ENCODE measurements at places on chromosomes 6 and 20.
A peak's percentile ranks its signal among the peaks of the same experiment; 100 is the strongest.

GRCh38 chr6:152271776-152272464 lies 365.2 kb downstream of the SYNE1 start:
- no peak for DNase-seq

- no peak for DNase-seq
Observed at GRCh38 chr6:99393366-99393697, 663 bp downstream of the COQ3 start.

GRCh38 chr6:5876076-5876475 lies 130.6 kb downstream of the NRN1 start:
- no peak for DNase-seq

- peak; percentile 48 for DNase-seq
Observed at GRCh38 chr6:144710207-144710606, 425.1 kb downstream of the UTRN start.

- no peak for DNase-seq
Observed at GRCh38 chr6:111625461-111626391, 20.0 kb upstream of the TRAF3IP2 start.

DNA sequence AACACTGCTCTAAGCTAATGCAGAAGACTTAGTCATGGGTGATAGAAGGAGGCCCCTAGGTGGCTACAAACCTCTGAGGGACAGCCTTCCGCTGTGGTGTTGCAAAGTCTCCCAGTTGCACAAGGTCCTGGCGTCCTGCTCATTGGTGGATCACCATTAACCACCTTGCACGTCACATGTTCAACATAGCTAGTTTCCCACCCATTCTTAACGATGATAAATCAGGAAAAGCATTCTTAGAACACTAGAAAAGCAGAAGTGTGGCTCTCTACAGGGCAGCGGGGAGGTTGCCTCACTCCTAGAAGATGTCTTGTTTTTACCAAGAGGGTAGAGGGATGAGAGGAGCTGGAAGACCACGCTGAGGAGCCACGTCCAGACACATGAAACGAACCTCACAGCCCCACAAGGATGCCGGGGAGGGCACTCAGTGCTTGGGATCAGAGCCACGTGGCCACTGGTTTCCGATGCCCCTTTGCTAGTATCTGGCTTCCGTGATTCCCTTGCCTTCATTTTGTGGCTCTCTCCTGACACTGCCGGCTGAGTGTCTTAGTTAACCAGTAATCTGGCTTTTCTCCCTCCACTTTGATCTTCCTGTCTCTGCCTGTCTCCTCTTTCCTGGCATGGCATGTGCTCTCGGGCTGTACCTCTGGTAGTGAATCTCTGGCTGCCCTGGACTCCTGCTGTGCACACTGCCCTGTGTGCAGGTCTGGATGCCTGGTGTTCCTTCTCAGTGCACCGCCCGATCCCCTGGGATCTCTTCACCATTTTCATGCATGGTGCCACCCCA lies 91.4 kb upstream of the NEDD9 start:
- no peak for DNase-seq

- no peak for DNase-seq
Observed at GRCh38 chr6:100881707-100882040, 545 bp upstream of the ASCC3 start.

DNA sequence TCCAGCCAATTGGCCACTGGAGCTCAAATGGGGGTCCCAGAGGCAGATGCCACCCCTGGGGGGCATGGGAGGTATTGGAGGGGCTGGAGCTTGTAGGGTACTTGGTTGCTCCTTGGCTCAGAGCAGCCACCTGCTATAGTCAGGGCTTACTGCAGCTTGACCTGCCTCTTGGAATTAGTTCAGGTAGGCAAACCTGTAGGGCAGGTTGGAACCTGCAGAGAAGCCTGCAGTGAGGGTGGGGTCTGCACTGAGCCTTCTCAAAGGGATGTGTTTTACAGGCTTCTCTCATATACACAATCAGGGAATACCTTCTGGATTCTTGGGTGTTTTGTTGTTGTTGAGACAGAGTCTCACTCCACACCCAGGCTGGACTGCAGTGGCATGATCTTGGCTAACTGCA lies 94.2 kb upstream of the MYL9 start:
- DNase-seq = no peak

- peak; percentile 18 for DNase-seq
Observed at GRCh38 chr6:69735027-69735426, 61.8 kb downstream of the LMBRD1 start.

GRCh38 chr20:24996449-24997377 lies 4.2 kb upstream of the APMAP start:
- DNase-seq = no peak

DNA sequence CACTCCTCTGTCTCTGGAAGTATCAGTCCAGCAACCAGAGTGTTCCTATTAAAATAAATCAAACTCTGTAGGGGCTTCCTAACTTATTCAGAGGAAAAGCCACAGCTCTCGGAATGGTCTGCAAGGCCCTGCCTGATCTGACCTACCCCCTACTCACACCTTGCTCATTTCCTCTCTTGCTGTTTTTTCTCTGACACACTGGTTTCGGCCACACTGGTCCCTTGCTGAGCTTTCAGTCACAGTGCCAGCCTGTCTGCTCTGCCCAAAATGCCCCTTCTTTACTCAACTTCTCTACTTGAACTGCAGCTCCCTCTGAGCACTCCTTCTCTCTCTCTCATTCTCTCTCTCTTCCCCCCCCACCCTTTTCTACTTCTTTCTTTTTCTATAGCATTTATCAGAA lies 430.2 kb downstream of the UTRN start:
- no peak for DNase-seq

GRCh38 chr6:129124347-129124746 lies 241.4 kb downstream of the LAMA2 start:
- DNase-seq = no peak

- no peak for DNase-seq
Observed at GRCh38 chr6:149452037-149452939, 32.5 kb downstream of the ZC3H12D start.

DNA sequence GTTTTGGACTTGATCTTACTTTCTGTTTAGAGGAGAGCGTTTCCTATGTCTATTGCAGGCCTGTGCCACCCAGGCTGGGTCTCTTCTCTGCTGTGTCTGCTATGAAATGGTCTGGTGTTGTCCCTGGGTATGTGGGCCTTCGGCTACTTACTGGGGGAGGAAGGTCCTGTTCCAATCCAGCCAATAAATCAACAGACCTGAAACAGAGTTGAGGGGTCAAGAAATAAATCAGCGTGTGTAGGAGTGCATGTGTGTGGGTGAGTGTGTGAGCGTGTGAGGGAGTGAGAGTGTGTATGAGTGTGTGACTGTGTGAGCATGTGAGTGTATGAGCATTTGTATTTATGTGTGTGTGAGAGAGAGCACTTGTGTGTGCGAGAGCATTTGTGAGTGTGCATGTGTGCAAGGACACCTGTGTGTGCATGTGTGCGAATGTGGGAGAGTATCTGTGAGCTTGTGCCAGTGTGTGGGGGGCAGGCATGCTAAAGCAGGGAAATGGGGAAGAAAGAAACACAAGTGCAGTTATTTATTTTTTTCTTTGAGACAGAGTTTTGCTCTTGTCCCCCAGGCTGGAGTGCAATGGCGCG lies 86.3 kb upstream of the PMEPA1 start:
- no peak for DNase-seq

- DNase-seq = no peak
Observed at GRCh38 chr6:124010574-124010973, 206.9 kb downstream of the NKAIN2 start.

DNA sequence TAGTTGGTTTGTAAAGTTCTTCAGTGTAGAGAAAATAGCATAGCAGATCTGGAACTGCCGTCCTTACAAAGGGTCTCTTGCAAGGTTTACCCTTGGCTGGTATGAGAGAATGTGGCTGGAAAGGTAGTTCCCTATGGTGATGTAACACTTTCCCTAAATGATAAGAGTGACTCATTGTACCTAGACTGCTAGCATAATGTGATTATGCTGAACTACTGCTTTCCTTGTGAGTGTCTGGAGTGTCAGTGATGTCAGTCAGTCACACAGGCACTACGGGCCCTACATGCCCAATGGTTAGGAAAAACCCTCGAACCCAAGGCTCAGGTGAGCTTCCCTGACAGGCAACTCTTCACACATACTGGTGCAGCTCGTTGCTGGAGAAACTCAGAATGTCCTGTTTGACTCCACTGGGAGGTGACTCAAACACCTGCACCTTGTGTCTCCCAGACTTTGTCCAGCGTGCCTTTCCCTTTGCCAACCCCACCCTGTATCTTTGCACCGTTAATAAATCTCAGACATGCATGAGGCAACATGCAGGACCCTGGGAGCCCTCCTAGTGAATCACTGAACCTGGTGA lies 28.4 kb upstream of the LY86 start:
- DNase-seq = no peak

DNA sequence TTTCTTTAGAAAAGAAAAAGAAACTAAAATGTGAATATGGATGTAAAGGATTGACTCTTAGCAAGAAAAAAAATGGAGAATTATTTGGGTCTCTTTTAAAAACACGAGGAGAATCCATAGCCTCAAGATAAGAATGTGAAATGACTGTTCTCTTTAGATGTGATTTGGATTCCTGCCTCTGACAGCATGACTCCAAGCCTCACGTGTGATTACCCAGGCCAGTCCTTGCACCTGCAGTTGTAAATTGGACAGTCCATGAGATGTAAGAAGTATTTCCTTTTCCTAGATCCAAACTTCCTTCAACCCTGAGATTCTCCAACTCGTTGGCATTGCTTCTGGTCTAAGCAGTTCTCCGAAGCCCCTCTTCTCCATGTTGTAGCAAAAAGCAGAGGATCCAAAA lies 31.9 kb downstream of the SLC2A12 start:
- DNase-seq = no peak

DNA sequence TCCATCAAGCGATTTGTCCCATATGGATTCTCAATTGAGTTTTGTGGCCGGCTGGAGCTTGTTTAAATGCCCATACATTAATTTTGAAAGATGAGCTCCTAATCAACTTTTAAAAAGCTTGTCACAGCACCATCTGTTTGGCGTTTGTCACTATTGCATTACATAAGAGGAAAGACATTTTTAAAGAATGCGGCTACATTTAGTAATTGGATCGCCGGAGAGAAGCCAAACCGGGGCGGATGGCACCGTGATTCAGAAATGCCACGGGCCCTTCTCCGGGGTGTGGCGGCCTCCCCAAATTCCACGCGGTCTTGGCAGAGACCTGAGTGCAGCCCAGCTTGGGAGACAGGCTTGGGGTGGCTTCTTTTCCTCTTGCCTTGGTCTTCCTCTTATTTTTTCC lies 67.7 kb upstream of the ZNFX1 start:
- no peak for DNase-seq

DNA sequence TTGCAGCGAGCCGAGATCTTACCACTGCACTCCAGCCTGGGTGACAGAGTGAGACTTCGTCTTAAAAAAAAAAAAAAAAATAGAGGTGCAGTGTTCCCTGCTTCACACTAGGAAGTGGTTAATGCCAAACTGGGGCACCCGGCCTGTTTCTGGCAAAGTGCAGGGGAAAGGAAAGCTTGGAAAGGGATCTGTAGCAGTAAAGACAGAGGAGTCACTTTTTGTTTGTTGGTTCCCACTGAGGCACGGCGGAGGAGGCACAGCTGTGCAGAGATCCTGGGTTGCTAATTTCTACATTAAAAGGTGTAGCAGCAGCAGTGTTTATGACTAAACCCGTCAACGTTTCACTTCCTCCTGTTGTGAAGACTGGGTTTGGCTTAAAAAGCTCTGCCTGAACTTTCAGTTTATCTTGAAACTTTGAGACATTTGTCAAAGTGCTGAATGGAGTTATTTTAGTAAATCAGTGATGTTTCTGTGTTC lies 125.6 kb downstream of the CARMIL1 start:
- no peak for DNase-seq

- DNase-seq = no peak
Observed at GRCh38 chr6:130872250-130873095, 45.3 kb downstream of the SMLR1 start.

- no peak for DNase-seq
Observed at GRCh38 chr20:50285376-50286173, 94.9 kb downstream of the CEBPB start.

- no peak for DNase-seq
Observed at GRCh38 chr6:166165558-166166313, 1.9 kb downstream of the TBXT start.

GRCh38 chr6:43639984-43640800 lies 4.6 kb downstream of the MAD2L1BP start:
- no peak for DNase-seq

- DNase-seq = no peak
Observed at GRCh38 chr6:150126641-150127291, 16.1 kb upstream of the PPP1R14C start.

All from kidney epithelial cell (primary cell).